Left ventricle myocardium inferior (tissue), 1 donor: ENCODE measurements at places on chromosomes 4 and X. TPM values are rescaled to one million over a fixed set of nuclear protein-coding genes. Genes with fewer than 3 reads are reported as not detected.

The MAGIX gene
- 2.4 TPM for total RNA-seq

The NPY2R gene
- total RNA-seq: not detected

The MTTP gene
- 3.7 TPM for total RNA-seq

The DOCK11 gene
- total RNA-seq: 3.8 TPM

The MAP9 gene
- total RNA-seq: 6.6 TPM

The RTL9 gene
- 0.66 TPM for total RNA-seq

The CLRN2 gene
- not detected for total RNA-seq

The MSANTD1 gene
- 0.44 TPM for total RNA-seq

The PLXNB3 gene
- 2.9 TPM for total RNA-seq

The PWWP3B gene
- total RNA-seq: 15.5 TPM

The FAM9B gene
- total RNA-seq: not detected

The NUDT9 gene
- total RNA-seq: 29.2 TPM

The MTHFD2L gene
- 13.8 TPM for total RNA-seq

The IL21 gene
- total RNA-seq: not detected

The GLRA3 gene
- total RNA-seq: not detected

The FAM47A gene
- total RNA-seq: not detected

The EVC gene
- total RNA-seq: 5.1 TPM

The MAGED4B gene
- total RNA-seq: 1.5 TPM

The PPP1R2C gene
- total RNA-seq: not detected

The YTHDC1 gene
- 46.2 TPM for total RNA-seq

The SATL1 gene
- total RNA-seq: not detected

The ARAF gene
- 76.4 TPM for total RNA-seq

The CABS1 gene
- not detected for total RNA-seq

The SMIM10 gene
- total RNA-seq: 4.9 TPM

The UGT2B15 gene
- total RNA-seq: not detected

The PDLIM3 gene
- 308 TPM for total RNA-seq

The DDX53 gene
- total RNA-seq: not detected

The STAP1 gene
- not detected for total RNA-seq

The SLC6A8 gene
- 229 TPM for total RNA-seq

The GUCY1B1 gene
- total RNA-seq: 12.6 TPM

The KIAA1210 gene
- total RNA-seq: not detected

The ADRA2C gene
- total RNA-seq: 4.5 TPM

The RASGEF1B gene
- total RNA-seq: 4.3 TPM

The FAM184B gene
- total RNA-seq: not detected

The OPRPN gene
- not detected for total RNA-seq

The GABRE gene
- total RNA-seq: 31.3 TPM

The ARL9 gene
- total RNA-seq: not detected

The TMPRSS11F gene
- total RNA-seq: not detected

The PNMA5 gene
- not detected for total RNA-seq

The GAGE2A gene
- total RNA-seq: not detected

The CTAG1B gene
- not detected for total RNA-seq

The STPG2 gene
- total RNA-seq: not detected
